T47D (cell line): ENCODE measurements at places on chromosomes 7 and 10.

DNA sequence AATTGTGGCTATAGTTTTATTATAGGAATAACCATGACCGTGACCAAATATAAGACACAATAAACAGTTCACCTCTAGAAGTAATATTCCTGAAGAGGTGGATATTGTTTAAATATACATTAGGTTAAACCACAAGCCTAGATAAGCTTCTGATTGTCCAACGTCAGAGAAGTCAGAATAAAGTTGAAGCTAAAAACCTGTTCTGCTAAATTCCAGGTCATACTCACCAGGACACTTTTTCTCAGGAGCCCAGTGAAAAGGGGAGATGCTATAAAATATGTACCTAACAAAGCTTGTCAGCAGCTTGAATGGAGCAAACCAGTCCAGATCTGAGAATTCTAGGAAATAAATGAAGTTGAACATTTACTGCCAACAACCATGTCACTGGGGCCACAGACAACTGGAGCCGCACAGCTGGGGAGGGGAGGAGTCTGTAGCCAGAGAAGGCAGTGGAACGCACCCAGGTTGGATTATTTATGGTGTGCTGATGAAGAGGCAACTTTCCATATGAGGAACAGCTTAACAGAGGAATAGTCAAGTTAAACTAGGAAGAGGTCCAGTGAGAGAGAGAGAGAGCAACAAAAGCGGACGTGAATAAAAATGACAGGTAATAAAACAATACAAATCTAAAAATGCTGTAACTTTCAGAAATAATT lies 191.1 kb downstream of the ZNF438 start:
- no peak for DNase-seq

GRCh38 chr7:106471686-106472440 lies 187.1 kb upstream of the NAMPT start:
- no peak for DNase-seq

DNA sequence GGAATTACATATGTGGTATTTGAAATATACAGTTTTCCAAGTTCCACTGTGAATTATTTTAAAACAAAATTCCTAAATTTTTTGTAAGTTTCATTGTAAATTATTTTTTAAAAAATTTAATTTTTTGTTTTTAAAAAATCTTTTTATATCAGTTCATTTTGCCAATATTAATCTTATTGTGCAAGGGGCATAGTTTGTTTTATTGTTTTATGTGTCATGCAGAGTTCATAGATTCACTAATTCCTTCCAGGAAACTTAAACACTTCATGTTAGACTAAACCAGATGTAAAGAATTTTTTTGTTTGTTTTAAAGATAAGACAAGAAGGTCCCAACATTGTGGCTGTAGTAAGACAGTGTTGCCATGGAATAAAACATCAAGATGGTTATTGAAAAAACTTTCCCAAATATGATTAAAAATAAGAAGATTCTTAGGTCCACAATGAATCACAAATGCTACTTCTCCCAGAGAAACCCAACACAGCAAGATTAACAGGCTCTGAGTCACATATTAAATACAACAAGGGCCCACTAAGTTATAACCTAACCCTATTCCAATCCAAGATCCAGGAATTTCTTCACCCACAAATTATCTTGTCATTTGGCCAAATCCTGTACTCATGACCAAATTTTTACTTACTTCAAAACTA lies 464.7 kb upstream of the IGFBP3 start:
- no peak for DNase-seq

- DNase-seq, result no peak
Observed at GRCh38 chr10:12513775-12514673, 164.7 kb downstream of the CAMK1D start.

GRCh38 chr7:138669364-138669763 lies 31.8 kb downstream of the SVOPL start:
- no peak for DNase-seq

GRCh38 chr10:129056734-129057689 lies 410.0 kb upstream of the MGMT start:
- DNase-seq, result no peak

DNA sequence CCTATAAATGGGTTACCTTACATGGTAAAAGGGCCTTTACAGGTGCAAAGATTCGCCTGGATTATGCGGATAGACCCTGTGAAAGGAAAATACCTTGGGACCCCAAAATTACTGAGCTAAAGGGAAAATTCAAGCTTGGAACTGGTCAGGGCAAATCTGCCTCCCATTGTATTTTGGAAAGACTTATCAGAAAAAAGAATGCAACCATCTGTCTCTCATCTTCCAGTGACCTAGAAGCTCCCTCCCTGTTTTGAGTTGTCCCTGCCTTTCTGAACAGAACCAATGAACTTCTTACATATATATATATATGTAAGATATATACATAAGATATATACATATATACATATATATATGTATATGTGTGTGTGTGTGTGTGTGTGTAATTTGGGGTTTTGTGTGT lies 583.8 kb downstream of the CALN1 start:
- DNase-seq, result no peak

- no peak for DNase-seq
Observed at GRCh38 chr7:26937939-26938623, 73.7 kb upstream of the SKAP2 start.

DNA sequence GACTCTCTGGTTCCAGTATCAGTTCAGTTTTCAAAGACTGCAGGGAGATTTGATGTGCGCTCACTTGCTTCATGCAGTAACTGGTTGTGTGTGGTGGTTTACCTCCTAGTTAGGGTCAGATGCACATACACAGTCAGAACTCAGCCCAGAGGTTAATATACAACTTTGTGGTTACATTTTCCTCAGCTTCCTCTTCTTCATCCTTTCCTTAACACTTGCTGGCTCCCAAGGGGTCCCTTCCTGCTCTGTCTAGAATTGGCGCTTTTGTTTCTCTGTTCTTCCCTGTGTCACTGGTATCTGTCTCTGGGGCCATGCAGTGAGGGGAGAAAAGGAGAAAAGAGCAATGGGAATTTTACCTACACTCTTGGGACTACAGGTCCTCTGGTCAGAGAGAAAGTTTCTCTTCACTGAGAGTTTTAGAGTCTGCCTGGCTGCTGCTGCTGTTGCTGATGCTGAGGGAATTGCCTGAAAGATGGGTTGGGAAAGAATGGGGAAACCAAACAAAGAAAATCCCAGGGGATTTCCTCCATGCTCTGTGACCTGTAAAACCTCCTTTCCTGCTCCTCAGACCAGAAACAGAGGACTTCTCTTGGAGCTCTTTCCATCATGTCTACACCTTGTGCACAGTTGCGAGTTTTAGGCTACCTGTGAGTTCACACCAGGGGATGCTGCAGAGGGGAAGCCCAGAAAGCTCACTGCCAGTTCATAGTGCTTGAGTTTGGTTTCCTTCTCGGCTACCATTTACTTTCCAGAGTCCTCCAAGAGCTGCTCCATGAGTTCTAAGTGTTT lies 74.6 kb downstream of the WDFY4 start:
- DNase-seq, result no peak

DNA sequence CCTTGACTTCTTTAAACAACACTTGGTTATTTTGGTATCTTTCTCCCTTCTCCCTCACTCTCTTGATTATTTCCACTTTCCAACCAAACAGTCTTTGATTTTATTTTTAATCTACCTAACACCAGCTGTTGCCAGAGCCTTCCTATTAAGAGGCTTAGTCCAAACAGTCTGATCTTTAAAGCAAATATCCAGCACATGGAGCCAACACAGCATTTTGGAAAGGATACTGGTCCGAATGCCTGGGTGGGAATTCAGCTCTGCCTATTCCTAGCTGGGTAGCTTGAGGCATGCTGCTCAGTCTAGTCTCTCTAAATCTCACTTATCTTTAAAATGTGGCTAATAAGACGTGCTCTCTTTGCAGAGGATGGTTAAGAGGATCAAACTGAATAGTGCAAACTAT lies 129.3 kb downstream of the NRCAM start:
- DNase-seq, result no peak

DNA sequence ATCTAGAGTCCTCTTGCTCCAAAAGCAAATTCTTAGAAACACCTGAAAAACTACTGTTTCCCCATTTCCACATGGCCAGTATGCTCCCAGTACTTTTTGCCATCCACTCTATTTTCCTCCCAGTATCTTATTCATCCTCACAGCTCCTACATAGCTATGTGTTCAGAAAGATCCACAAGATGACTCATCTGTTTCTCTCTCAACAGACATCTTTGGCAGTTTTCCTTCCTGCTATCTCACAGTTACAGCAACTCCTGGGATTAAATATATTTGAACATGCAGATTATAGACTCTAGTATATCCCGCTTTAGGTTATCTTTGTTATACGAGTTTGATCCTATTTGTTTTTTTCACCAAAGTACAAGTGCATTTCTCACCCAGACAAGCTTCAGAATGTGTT lies 675.6 kb upstream of the POT1 start:
- no peak for DNase-seq

DNA sequence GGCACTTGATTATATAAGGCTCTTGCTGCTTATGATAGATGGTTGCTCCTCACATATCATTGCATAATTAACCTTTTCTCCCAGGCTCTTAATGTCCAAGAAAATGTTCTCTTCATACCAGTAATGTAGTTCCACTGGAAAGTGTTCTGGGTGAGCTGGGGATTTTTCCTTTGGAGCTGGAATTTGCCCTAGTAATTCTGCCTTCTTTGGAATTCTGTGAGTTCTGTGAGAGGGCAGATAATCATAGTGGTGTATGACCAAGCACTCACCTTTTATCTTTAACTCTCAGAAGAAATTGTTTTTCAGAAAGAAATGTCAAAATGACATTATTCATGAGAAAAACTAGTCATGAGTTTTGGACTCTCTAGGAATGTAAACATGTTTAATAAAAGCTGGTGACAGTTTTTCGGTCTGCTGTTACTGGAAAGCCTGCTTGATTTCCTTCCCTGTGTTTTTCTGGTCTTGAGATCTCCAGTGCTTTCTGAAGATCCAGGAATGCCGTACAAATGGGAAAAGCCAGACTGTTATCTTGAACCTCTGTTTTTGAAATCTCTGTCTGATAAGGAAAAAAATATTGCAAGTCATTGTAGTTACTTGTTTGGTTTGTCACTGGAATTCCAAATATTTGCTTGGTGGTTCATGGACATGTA lies 148.3 kb upstream of the PRPS1L1 start:
- DNase-seq, result no peak

DNA sequence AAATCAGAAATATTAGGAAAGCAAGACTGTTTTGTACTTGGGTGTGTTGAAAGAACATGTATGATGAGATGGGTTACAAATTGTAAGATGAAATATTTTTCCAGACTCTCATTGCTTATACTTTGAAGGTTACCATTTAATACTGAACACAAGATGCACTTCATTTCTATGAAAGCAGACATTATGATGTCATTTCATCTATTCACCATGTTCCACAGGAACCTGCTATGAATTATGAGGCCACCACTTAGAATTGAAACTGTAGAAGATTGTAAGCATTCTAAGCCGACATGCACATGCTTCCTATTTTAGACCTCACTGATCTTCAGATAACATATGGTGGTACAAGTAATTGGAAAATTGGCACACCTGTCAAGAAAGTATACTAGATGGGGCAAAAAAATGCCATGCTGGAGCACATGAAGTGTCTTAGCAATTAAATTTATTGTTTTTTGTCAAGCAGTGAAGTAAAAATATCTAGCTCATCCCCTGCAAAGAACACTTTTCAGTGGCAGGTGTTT lies 195.0 kb downstream of the PHF14 start:
- DNase-seq, result no peak

GRCh38 chr7:112881-113280 lies 79.5 kb upstream of the FAM20C start:
- DNase-seq, result no peak

DNA sequence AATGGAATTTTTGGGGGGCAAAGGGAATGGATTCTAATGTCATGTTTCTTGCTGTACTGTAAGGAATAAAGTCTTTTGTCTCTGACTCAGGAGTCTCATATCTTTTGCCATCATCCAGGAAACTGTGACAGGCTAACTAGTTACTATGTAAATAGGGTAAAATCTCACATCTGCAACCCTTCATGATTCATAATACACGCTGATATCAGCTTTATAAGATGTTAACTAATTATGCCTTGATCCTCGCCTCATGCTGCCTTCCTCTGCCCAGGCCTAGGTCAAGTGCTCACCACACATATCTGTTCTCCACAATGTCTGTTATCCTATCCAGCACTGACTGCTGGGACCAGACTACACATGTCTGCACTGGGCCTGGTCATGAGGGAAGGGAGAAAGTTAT lies 81.3 kb upstream of the CXCL12 start:
- no peak for DNase-seq

GRCh38 chr7:21771906-21772610 lies 173.6 kb downstream of the CDCA7L start:
- no peak for DNase-seq

- no peak for DNase-seq
Observed at GRCh38 chr7:35792472-35792871, 8.4 kb upstream of the SEPTIN7 start.

GRCh38 chr10:49361178-49361554 lies 34.7 kb downstream of the DRGX start:
- no peak for DNase-seq

DNA sequence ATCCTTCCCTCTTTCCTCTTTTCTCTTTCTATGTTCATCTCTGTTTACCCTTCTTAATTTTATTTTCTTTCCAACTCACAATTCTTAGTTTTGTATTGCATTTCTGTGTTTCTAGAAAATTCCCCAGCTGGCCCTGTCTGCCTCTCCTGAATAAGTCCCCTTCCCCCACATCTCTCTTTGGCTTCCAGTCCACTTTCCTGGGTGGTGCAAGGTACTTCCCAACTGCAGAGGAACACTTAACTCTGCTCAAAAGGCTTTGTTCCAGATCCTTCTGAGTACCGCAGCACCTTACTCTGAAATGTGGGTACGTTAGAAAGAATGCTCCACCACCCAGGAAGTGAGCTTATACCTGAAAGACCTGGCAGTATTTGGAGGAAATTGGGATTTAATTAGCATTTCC lies 227.0 kb downstream of the TMEM178B start:
- no peak for DNase-seq

GRCh38 chr7:87926581-87927461 lies 7.2 kb upstream of the ADAM22 start:
- no peak for DNase-seq

DNA sequence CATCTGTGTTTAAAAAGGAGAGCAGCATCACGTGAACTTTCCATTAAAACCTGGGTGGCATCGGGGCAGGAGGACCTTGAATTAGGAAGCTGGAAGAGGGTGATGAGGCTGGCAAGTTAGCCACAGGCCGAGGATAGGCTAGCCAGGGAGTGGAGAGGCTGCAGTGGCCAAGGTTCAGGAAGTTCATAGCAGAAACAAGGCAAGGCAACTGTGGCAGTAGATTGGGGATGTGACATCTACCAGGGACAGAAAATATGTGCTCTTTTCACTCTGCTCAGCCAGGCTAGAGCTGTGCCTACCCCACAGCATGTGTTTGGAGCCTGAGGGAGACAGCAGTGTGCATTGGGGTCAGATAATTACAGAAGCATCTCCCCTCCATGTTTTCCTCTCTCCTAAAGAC lies 2.2 kb upstream of the INPP5F start:
- no peak for DNase-seq

GRCh38 chr7:29918850-29919249 lies 70.8 kb downstream of the SCRN1 start:
- DNase-seq, result no peak
